ENCODE measurements at places on chromosomes 2 and 18.

DNA sequence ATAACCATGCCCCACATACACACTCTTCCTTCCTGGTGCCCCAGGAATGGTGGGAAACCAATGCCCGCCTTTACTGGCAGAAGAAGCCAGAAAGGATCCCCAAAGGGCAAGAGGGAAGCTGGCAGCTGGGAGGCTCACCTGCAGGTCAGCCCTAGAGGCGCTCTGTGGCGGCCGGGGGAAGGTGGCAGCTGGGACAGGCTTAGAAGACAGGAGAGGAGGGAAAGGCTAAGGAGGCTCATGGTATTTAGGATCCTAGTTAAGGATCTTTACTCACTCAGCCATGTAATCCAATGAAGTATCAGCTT lies 23.8 kb downstream of the ADRA2B start:
- no peak for DNase-seq

- no peak for DNase-seq
Measured at GRCh38 chr2:194602750-194603149, 1054.3 kb upstream of the SLC39A10 start.

DNA sequence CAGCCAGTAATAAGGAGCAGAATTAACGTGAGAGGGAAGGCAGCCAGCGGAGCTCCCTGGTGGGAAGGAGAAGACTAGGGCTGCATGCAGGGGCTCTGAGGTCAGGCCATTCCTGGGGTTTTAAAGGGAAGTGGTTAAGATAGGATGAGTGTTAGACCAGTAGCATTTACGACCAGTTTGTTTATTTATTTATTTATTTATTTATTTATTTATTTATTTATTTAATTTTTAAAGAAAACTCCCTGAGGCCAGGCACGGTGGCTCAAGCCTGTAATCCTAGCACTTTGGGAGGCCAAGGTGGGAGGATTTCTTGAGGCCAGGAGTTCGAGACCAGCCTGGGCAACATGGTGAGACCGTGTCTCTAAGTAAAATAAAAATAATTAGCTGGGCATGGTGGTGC lies 152.8 kb downstream of the FHOD3 start:
- DNase-seq = no peak

GRCh38 chr18:24630346-24630880 lies 170.0 kb downstream of the HRH4 start:
- no peak for DNase-seq

DNA sequence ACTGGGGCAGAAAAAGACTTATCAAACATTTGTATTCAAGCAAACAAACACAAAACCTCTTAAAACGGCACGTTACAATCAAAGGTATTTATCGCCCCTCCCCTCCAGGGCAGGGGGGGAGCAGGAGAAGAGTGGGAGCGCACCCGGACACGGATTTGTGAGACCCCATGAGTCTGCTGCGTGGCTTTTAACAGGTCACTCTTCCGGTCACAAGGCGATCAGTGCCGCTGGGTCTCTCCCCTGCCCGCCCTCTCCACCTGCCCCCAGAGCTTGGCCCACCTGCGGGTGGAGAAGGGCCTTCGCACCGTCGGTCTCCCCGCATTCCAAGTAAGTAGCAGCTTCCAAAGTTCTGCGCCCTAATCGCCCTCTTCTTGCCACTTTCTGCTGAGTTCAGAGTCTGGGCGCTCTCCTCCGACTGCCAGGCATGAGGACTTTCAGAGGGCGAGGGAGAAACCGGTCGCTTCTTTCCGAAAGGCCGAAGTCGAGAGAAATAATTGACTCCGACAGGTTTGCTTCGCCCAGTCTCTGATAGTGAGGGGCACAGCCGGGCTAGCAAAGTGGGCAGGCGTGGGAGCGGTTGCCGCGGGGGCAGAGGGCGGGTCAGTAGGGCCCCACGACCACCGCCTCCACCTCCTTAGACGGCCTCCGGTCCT lies 800 bp downstream of the RPRM start:
- no peak for DNase-seq

- no peak for DNase-seq
Measured at GRCh38 chr18:79876497-79876896, 75.0 kb downstream of the SLC66A2 start.

- no peak for DNase-seq
Measured at GRCh38 chr2:49286726-49287125, 132.4 kb upstream of the FSHR start.

DNA sequence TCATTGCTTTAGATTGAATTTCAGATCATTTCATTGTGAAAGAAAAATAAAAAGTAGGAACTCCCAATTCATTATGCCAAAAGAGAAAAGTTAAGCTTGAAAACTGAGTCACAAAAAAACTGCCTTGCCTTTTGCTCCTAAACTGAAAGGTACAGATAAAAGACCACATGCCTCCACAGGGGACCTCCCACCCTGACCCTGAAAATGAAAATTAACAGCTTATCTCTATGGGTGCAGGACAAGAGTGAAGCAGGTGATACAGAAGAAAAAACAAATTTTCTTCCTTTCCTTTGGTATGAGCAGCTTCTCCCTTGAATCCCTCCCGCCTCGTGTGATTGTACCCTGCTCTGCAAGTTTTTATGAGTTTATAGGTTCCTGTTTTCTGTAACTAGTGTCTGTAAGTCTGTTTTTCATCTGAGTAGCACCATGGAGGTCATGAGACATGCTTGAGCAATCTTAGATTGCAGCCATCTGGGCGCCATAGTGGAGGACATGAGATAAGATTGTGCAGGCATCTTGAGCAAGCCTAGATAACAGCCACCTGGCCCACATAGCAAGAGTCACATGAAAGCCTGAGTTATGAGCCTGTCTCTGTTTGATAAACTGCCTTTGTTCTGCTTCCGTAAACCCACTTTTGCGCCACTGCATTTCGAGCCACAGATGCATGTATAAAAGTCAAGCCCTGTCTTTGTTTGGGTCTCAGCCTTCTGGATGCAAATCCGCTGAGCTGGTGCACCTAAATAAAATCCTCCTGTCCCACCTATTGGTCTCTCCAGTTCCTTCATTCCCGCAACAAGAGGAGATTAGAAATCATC lies 56.2 kb upstream of the DYNC1I2 start:
- DNase-seq = no peak

DNA sequence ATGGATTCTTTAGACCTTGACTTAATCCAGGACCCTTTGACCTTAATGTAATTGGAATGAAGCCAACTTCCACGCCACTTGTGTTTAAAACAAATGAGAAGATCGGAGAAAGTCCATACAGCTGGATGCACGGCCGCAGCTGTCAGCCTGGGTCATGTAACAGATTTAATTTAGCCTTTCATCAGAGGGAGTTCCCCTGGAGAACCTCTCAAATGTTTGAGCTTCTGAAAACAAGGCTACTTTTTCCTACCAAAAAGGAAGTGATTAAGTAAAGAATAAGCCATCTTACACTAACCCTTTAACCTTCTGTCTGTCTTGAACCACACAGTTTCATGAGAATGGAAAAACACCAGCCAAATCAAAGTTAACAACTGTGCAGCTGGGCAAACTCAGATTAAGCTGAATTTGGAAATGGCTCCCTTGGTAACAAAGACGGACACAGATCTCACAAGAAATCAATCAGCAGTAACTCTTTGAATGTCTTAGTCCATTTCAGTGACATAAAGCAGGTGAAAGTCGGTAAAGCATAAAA lies 103.6 kb downstream of the DOCK10 start:
- no peak for DNase-seq

- no peak for DNase-seq
Measured at GRCh38 chr2:18432999-18433398, 127.5 kb downstream of the RDH14 start.

- DNase-seq = no peak
Measured at GRCh38 chr2:39370101-39370500, 67.0 kb downstream of the MAP4K3 start.

DNA sequence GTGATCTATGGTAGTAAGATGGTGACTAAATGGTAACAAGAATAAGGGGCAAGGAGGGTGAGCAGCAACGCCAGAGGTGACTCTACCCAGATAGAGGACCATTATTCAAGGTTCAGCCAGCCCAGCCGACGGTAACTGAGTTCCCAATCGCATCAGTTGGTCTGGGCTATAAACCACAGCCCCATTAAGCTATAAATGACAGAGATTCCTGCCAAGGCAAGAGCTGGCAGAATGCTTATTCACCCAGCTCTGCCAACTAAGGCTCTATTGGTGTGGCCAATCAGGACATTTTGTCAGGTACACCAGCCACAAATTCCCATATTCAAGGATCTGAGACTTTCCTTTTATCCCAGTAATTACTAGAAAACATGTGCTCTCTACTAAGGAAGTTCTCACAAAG lies 3.6 kb downstream of the CHN1 start:
- DNase-seq = no peak

DNA sequence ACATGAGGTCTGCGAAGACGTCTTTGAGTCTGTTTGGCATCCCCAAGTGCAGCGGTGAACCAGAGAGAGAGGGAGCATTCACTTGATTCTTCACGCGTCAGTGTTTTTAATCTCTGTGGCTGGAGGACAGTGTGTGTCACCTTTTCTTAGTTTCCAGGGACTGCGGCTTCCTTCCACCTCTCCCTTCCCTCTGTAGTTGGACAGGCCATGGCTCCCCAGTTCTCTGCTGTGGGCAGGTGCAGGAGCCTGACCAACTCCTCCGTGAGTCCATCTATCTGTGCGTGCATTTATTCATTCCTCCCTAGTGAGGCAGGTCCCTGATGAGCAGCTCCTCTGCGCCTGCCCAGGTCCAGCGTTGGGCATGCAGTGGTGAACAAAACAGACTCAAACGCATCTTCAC lies 42.9 kb downstream of the AGAP1 start:
- no peak for DNase-seq

DNA sequence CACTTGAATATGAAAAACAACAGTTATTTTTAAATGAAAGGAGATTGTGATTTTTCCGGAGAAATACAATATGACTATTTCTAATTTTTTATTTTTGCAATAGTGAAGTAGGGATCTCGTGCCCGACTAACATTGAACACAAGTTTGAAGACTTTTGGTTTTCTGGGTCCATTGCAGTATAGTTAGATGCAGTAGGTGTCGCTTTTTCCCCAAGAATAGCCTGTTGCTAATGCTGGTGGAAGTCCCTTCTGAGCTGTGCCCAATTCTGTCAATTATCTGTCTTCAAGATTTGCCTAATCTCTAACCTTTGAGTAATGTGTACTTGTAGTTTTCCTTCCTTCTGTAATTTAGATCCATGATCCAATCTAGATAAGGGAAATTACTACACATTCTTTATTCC lies 36.5 kb downstream of the SEMA4F start:
- peak; percentile 64 for DNase-seq

GRCh38 chr18:73826098-73826497 lies 321.5 kb downstream of the FBXO15 start:
- no peak for DNase-seq

DNA sequence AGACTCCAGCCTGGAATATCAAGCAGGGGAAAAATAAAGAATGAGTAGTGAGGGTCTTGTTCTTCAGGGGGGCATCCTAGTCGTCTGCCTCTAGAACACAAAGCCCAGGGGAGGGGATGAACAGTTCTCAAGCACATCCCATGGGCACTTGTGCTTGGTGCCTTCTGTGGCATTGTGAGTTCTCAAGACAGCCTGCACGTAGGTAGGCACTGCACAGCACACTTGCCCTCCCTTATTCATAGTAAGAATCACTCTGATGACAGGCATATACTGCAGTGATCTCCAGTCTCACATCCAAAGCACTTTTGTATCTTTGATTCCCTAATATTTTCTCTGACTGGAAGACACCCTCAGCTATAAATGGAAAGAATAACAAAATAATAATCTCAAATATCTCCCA lies 104.7 kb upstream of the CNGA3 start:
- no peak for DNase-seq

GRCh38 chr2:133287709-133288108 lies 280.6 kb downstream of the NCKAP5 start:
- DNase-seq = no peak

DNA sequence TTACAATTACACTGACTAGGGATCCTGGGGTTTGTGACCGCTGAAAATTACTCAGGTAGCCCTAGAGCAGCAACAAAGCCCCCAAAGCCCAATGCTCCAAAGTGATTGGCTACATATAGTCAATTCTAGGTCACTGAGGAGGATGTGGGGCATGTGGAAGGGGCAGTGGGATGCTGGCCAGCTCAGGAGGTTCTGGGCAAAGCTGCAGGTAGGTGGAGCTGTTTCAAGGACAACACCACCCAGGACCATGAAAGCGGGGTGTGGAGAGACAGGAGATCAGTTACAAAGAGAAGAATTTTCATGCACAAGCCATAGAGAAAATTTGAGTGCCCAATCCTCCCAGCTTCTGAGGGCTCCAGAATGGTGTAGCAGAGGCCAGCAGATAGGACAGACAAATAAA lies 75.0 kb upstream of the CCDC85A start:
- DNase-seq = no peak

- DNase-seq = no peak
Measured at GRCh38 chr2:170140561-170140960, 37.4 kb upstream of the MYO3B start.

DNA sequence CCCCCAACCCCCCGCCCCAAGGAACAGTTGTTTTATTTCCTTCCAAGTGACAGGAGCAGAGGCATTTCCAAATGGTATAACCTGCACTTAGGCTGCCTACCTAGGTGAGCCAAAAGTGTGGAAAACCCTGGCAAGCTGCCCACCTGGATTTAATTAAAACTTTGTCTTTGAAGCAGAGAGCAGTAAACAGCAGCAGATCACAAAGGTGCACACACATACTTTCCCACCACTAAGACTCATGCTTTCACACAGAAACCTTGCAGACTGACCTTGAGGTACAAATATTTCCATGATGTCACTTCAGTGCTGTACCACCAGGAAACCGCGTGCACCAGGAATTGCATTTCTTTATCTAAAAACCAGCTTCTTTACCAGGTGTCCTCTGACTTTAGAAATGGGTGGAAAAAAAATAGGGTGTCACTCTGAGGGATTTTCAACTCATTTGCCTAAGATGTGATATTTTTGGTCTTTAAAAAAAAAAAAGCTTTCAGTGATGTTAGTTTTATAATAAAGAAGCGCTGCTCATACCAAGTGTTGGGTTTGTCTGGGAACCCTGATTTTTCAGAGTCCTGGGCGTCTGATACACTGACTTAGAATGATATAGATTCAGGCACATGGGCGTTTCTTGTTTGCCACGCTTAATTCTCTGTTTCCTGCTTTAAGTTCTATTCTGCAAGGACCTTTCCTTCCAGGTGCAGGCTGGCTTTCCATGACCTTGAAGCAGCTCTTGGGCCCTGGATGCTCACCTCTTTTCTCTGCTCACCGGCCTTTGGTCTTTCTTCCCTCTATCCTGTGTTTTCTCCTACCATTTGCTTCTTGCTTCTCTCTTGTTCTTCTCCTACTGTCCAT lies 70.7 kb upstream of the BCL2L11 start:
- DNase-seq = no peak

DNA sequence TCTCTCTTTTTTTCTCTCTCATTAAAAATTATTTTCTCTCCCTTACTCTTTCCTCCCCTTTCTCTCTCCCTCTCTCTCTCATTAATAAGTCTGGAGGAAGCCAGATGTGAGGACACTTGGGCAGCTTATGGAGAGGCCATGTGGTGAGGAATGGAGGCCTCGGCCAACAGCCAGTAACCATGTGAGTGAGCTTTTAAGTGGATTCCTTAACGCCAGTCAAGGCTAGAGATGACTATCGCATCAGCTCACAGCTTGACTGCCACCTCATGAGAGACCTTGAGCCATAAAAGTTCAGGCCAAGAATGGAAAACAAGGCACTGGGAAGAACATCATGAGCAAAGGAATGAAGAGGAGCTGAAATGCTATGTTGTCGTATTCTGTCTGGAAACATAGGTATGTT lies 39.1 kb downstream of the ETAA1 start:
- no peak for DNase-seq

GRCh38 chr18:47915930-47916329 lies 14.5 kb downstream of the SMAD2 start:
- DNase-seq = no peak

GRCh38 chr2:239781454-239781853 lies 243.7 kb downstream of the NDUFA10 start:
- no peak for DNase-seq

GRCh38 chr2:96861074-96861473 lies 3.3 kb upstream of the ANKRD39 start:
- DNase-seq = no peak
